ENCODE measurements at places on chromosomes 2 and 18.

- no peak for DNase-seq
These were observed 16.3 kb downstream of the SLC3A1 start for GRCh38 chr2:44291281-44292248.

DNA sequence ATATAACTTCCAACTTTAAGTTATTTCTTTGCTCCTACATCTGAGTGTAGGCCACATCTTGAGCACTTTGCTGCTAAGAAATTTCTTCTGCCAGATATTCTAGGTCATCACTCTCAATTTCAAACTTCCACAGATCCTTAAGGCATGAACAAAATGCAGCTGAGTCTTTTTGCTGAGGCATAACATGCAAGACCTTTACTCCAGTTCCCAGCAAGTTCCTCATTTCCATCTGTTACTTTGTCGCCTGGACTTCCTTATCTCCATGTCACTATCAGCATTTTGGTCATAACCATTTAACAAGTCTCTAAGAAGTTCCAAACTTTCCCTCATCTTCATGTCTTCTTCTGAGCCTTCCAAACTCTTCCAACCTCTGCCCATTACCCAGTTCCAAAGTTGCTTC lies 1077.3 kb upstream of the TMEFF2 start:
- no peak for DNase-seq

- no peak for DNase-seq
These were observed 317.9 kb upstream of the VRK2 start for GRCh38 chr2:57728691-57729090.

DNA sequence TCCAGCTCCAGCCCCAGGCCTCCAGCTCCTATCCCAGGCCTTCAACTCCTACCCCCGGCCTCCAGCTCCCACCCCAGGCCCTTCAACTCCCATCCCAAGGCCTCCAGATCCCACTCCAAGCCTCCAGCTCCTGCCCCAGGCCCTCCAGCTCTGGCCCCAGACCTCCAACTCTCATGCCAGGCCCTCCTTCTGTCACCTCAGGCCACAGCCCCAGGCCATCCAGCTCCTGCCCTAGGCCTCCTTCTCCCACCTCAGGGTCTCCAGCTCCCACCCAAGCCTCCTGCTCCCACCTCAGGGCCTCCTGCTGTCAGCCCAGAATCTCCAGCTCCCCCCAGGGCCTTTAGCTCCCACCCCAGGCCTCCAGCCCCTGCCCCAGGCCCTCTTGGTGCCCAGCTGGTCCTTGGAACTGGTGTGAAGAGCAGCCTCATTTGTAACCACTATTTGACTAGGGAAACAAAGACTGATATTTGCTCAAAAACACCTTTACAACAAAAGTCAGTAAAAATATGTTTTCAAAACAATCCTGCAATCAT lies 67.8 kb upstream of the SALL3 start:
- no peak for DNase-seq

GRCh38 chr2:85933753-85934594 lies 45.2 kb upstream of the ST3GAL5 start:
- no peak for DNase-seq

DNA sequence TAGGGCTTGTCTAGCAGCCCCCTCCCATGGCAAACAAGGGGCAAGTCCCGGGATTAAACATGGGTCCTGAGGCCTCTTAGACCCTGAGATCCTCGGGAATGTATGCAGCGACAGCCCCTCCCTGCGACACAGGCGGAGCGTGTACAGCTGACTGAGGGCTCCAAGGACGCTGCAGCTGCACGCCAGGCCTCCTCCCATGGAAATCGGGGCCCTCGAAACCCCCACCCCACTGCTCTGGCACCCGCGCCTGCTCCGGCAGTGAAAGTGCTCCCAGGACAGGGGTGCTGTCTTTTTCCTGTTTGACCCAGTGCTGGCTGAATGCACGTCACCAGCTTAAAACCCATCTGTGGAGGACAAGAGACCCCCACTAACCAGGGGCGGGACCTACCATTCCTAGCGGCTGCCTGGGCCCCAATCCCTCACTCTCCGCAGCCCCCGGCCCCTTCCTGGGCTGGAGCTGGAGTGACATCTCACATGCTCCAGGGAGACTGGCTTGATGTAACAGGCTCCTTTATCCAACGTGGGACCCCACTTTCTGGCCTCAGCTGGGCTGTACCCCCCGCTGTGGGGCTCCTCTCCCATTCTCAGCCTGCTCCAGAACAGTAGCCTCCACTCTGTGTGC lies 247.7 kb downstream of the TWIST2 start:
- no peak for DNase-seq

- no peak for DNase-seq
These were observed 81.4 kb downstream of the CABYR start for GRCh38 chr18:24220318-24220688.

DNA sequence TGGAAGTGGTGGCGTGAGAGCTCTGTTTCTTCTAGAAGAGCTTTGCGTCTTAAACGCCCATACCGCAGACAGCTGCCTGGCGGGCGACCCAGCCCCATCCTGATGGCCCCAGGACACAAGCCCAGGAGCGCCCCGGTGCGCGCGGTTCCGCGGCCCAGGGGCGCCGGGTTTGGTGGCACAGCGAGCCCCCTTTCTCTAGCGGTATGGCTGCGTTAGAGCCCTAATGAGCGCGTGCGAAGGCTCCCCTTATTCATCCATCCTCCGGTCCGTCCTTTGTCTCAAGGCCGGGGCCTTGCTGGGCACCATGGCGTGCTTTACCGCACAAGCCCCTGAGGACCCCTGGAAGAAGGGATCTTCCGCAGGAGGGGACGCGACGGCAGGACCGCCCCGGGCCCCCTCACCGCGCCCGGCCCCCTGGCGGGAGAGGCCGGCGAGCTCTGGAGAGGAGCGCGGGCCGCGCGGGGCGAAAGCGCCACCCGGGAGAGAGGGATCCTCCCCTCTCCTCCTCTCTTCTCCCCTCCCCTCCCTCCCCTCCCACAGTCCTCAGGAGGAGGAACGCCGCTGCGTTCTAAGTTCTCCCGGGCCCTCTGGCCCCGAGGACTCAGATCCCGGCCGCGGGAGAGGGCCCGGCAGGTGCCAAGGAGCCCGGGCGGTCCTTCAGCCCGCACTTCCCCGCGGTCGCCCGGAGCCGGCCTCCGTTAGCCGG lies 626 bp upstream of the SLC1A4 start:
- DNase-seq = peak; percentile 55

DNA sequence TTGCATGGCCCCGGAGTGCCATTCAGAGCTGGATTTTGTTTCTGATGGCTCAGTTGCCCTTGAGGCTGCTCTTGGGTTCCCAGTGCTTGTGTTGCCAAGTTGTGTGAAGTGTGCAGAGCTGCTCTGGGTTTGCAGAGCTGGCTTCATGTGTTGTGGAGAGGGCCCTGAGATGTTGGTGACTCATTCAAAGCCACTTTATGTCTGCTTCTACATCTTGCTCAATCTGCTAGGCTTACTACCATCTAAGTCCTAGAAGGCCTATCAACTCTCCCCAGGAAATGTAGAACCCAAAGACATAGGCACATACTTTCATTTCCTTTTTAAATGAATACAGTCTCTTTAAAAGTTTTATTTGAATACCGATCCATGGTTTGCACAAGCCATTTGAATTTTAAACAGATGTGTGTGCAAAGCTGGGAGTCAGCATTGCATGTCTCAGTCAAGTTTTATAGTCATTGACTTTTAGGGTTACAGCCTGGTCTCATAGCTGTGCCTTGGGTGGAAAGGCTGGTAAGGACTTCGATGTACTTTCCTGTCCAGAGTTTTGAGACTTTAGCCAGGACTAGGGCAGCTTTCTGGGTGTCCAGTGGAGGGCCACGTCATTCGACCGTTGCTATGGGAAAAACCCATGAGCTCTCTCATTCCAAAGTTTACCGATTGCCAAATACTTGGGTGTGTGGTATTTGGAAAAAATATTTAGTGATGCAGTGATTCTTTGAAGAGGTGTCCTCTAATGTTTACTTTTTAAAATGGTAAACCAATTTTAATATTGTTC lies 105.0 kb downstream of the LTBP1 start:
- DNase-seq = no peak
